ENCODE measurements at places on chromosomes 7 and 10. TPM values are rescaled to one million over a fixed set of nuclear protein-coding genes. Genes with fewer than 3 reads are reported as not detected.

DNA sequence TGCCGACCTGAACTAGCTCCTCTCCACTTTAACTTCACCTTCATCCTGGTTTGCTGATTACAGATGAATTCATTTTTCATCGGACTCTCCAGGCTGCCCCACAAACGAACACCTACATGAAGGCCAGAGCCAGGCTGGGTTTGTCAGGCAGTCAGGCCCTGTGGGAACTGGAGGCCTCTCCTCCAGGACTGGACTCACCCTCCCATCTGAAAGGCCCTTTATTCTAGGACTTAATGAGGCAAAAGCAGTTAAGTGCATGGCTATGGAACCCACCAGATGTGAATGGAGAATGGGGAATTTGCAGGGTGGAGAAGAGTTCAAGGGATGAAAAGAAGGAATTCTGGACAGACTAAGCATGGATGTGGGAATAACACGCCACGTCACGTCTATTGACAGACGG is 170.8 kb downstream of the ARHGAP12 start:
- H3K4me1 ChIP-seq: no peaks in the 10 kb centered on the region
- no peaks in the 10 kb centered on the region for H3K27me3 ChIP-seq
- DNase-seq: no peak
- H3K4me3 ChIP-seq: no peak overlapping the region

RNF32 gene
- total RNA-seq: 2.9 TPM

CYP3A7 gene
- 1.5 TPM for total RNA-seq

THAP5 gene
- 19.4 TPM for total RNA-seq

DNA sequence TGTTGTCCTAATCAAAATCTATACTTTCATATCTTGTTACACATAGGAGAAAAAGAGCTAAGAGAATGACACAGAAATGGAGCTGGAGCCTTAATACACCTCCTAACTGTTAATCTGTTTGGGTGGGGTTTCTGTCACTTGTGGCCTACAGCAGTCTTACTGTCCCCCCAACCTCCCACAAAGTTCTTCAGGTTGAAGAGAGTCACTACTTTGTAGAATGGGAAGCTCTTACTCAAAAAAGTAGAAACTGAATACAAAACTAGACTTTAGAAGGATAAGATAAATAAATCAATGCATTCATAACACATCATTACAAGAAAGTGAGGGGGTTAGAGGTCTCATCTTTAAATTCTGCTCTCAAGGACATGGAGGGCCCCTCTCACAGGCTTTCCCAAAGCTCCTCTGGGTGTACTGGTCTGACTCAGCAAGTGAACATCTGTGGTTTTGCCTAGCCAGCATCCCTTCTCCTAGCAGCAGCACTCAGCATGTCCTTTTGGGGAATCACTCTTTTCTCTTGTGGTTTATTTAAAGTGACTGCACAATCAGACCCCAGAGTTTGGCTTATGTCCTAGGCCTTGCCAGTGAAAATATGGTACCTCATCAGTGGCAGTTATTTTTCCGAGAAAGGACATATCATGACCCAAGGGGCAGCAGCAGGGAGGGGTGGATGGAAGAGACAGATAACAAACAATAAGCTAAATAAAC is 2.0 kb upstream of the BLVRA start:
- no peaks in the 10 kb centered on the region for H3K27me3 ChIP-seq
- H3K27ac ChIP-seq: no peak overlapping the region
- no peak for DNase-seq
- no peaks in the 10 kb centered on the region for H3K36me3 ChIP-seq
- no peaks in the 10 kb centered on the region for H3K4me1 ChIP-seq

GRCh38 chr7:4235596-4235995 is 446.5 kb upstream of the FOXK1 start:
- no peaks in the 10 kb centered on the region for H3K4me1 ChIP-seq
- H3K27me3 ChIP-seq: no peaks in the 10 kb centered on the region
- DNase-seq: no peak
- H3K36me3 ChIP-seq: no peaks in the 10 kb centered on the region

GRCh38 chr10:133170092-133170491 is 10.1 kb downstream of the KNDC1 start:
- DNase-seq: peak; percentile 38
- no peaks in the 10 kb centered on the region for H3K27me3 ChIP-seq
- H3K4me3 ChIP-seq: no peak overlapping the region
- no peaks in the 10 kb centered on the region for H3K36me3 ChIP-seq
- H3K27ac ChIP-seq: no peak overlapping the region

DNA sequence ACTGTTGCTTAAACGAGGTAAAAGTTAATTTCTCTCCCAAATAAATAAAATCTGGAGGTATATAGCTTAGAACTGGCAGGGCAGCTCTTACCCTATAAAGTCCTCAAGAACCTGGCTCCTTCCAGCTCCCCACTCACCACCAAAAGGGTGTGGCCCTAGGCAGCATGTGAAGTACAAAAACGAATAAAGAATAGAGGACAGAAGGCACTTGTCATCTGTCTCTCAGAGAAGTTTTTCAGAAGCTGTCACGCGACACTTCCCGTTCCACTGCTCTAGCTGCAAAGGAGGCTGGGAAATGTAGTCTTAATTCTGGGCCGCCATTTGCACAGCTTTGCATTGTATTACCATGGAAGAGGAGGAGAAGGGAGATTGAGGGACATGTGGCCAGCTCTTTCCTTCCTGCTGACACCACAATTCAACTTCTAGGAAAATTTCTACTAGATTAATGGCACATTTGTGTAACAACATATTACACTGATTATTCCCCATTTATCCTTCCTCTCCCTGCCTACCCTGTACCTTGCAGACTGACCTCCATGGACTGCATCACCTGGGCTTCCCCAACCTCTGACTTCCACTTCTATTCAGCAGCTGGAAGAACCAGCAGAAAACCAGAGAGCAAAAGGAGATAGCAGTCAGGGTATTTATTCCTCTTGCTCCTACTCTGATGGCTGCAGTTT is 62.2 kb downstream of the CCDC71L start:
- DNase-seq: no peak
- H3K27ac ChIP-seq: no peak overlapping the region
- H3K36me3 ChIP-seq: no peaks in the 10 kb centered on the region
- H3K4me3 ChIP-seq: peak overlapping the region; percentile 13
- no peaks in the 10 kb centered on the region for H3K4me1 ChIP-seq
- no peaks in the 10 kb centered on the region for H3K27me3 ChIP-seq

- no peaks in the 10 kb centered on the region for H3K36me3 ChIP-seq
- no peaks in the 10 kb centered on the region for H3K27me3 ChIP-seq
- H3K4me1 ChIP-seq: no peaks in the 10 kb centered on the region
- no peak overlapping the region for H3K27ac ChIP-seq
- H3K4me3 ChIP-seq: no peak overlapping the region
- DNase-seq: no peak
These were observed 17.0 kb upstream of the SVIL start for GRCh38 chr10:29651767-29652166.
